Sciatic nerve (tissue), 2 donors: ENCODE measurements at places on chromosomes 6 and 20. TPM values are rescaled to one million over a fixed set of nuclear protein-coding genes. Genes with fewer than 3 reads are reported as not detected.

Gene JARID2
- total RNA-seq: 12.7 TPM

Gene GJA10
- not detected for total RNA-seq

Gene ENPP5
- 1.9 TPM for total RNA-seq

Gene TSBP1
- not detected for total RNA-seq

Gene ID4
- 37.0 TPM for total RNA-seq

Gene ANKRD6
- total RNA-seq: 22.3 TPM

Gene FNDC11
- 0.94 TPM for total RNA-seq

Gene UBD
- 4.1 TPM for total RNA-seq

Gene RGL2
- total RNA-seq: 83.5 TPM

Gene SLC4A11
- 0.89 TPM for total RNA-seq

Gene TOMM34
- total RNA-seq: 19.3 TPM

Gene CFAP206
- 0.40 TPM for total RNA-seq

Gene NR2E1
- total RNA-seq: not detected

Gene NOX3
- not detected for total RNA-seq

- no peak for DNase-seq
Measured at GRCh38 chr6:73586416-73586974, 65.7 kb upstream of the EEF1A1 start.

DNA sequence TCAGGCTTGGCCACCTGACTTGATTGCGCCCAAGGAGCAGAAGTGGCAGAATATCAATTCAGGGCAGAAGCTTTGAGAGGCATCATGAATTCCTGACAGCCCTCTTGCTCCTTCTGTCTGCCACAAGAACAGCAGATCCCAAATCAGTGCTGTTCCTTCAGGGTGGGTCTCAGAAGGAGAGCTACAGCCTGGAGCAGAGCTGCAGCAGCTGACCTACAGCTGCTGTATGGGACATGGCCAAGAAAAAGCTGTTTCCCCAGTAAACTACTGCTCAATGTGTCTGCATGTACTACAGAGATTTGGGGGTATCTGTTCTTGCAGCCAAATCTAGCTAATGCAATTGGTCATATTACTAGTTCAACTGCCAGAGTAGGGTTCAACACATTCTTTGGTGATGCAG, 69.0 kb downstream of the SLC22A3 start:
- no peak for DNase-seq

GRCh38 chr20:4025679-4026078, 10.3 kb upstream of the RNF24 start:
- DNase-seq: no peak

- no peak for DNase-seq
Measured at GRCh38 chr6:42021847-42022754, 28.2 kb upstream of the TAF8 start.

- DNase-seq: no peak
Measured at GRCh38 chr6:105949869-105950268, 136.3 kb upstream of the PRDM1 start.

GRCh38 chr20:11852811-11853210, 64.9 kb upstream of the BTBD3 start:
- no peak for DNase-seq

DNA sequence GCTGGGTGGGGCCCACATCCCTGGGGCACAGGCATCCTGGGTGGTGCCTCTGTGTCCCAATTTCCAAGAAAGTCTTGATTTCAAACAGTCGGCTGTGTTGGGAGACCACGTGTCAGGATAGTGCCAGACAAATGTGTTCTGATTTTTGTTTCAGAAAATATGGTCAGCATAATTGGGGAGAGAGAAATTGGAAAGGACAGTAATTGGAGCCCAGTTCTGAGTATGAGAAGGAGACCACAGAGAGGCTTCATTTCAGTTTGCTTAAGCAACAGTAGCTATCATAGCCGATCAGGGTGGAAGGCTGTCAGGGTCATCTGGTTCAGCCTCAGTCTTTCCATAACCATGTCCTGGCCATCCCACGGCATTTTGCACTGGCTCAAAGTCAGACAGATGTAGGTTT, 220.7 kb downstream of the CDC5L start:
- DNase-seq: no peak

- DNase-seq: no peak
Measured at GRCh38 chr20:5908981-5909380, 41.4 kb downstream of the TRMT6 start.

GRCh38 chr20:25304025-25304549, 56.2 kb downstream of the PYGB start:
- no peak for DNase-seq

- DNase-seq: no peak
Measured at GRCh38 chr6:39508515-39508914, 186.0 kb upstream of the KCNK16 start.

- no peak for DNase-seq
Measured at GRCh38 chr6:44496665-44497369, 109.3 kb downstream of the CDC5L start.

DNA sequence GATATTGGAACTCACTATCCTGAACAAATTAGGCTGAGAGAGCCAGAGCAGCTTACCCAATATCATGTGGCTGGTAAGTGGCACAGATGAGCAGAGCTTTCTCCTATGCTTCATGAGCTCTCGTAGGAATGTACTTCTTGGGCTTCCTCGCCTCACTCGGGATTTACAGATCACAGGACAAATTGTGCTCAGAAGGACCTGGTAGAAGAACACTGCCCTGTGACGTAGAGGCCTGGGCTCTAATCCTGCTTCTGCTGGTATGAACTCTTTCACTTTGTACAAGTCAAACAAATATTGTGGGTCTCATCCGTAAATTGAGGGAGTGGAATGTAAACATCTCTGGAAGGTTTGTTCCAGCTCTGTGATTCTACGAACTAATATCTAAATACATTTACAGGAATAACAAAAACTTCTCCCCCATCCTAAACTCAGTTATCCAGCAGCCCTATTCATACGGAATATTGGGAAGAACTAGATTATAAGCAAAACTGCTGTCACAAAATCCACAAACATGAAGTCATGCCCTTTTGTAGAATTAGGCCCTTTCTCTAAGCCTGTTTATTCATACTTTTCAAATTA, 187.6 kb downstream of the CLIC5 start:
- DNase-seq: no peak

GRCh38 chr6:102619585-102619984, 1226.1 kb downstream of the GRIK2 start:
- no peak for DNase-seq

GRCh38 chr6:111956098-111956497, 82.8 kb upstream of the FYN start:
- no peak for DNase-seq

DNA sequence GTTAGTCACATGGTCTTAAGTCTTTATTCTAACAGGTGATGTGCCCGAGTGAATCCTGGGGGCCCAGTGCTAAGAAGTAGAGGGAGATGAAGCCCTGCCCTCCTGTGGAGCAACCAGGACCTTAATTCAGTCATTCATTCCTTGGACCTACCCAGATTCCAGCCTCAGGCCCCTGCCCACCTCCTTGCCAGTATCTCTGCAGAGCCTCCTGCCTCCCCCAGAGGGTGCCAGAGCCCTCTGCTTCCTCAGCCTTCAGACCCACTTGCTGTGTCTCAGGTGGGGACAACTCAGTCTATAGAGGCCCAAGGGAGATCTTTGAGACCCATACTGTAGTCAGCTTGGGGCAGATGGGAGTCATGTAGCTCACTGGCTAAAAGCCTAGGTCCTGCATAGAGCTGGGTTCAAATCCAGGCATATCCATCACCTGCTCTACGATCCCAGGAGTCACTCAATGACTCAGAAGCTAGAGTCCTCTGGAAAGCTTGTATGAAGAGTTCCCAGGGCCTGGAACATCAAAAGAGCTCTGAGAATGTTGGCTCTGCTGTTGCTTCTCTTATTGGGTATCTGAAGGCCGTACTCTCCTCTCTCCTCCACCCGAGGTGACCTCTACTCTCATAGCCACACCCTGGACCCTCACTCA, 3.9 kb upstream of the SIGLEC1 start:
- no peak for DNase-seq

DNA sequence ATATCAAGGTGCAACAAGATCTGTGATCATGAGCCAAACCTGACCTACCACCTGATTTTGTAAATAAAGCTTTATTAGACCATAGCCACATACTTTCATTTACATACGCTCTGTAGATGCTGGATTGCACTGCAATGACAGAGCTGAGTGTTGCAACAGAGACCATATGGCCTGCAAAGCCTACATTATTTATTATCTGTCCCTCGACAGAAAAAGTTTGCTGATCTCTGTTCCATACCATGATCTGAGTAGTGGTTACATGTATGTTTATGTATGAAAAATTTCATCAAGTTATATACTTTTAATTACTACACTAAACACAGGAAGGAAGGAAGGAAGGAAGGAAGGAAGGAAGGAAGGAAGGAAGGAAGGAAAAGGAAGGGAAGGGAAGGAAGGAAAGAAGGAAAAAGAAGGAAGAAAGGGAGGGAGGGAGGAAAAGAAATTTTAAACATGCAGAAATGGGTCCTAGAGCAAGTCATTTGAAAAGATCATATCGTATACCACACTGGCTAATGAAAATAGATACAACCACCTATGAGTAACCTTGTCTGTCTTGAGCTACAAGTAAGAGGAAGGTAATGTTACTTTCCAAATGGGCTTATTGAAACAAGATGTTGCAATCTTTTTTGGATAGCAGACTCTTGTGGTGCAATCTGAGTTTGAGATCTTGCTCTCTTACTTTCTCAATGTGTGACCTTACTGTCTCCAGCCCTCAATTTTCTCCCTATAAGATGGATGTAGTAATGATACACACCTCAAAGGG, 441.0 kb downstream of the KIF16B start:
- DNase-seq: no peak

- DNase-seq: no peak
Measured at GRCh38 chr6:142531727-142532126, 229.9 kb downstream of the ADGRG6 start.

DNA sequence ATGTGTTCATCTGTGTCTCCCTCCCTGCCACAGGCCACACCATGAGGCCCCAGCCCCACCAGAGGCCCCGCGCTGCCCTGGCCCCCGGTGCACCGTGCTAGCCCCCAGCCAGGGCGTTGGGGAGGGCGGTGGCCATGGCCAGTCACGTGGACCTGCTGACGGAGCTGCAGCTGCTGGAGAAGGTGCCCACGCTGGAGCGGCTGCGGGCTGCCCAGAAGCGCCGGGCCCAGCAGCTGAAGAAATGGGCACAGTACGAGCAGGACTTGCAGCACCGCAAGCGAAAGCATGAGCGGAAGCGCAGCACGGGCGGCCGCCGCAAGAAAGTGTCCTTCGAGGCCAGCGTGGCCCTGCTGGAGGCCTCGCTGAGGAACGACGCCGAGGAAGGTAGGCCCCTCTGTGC, 30.3 kb downstream of the PPP1R16B start:
- no peak for DNase-seq

- DNase-seq: no peak
Measured at GRCh38 chr20:7850775-7851490, 89.3 kb downstream of the HAO1 start.

- no peak for DNase-seq
Measured at GRCh38 chr6:25472306-25472705, 179.7 kb upstream of the SCGN start.

DNA sequence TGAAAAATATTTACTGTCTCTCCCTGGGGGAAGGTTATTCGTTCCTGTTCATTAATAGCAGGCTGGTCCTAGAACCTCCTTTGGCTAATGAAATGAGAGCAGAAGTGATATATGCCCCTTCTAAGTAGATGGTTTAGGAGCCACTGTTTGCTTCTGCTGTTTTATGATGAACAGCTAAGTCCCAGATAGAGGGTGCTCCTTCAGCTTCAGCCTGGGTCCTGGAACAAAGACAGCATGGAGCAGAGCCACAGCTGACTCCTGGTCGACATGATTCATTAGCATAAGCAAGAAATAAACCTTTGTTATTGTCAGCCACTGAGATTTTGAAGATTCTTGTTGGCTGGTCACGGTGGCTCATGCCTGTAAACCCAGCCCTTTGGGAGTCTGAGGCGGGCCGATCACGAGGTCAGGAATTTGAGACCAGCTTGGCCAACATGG, 47.8 kb upstream of the ARMC2 start:
- DNase-seq: no peak

DNA sequence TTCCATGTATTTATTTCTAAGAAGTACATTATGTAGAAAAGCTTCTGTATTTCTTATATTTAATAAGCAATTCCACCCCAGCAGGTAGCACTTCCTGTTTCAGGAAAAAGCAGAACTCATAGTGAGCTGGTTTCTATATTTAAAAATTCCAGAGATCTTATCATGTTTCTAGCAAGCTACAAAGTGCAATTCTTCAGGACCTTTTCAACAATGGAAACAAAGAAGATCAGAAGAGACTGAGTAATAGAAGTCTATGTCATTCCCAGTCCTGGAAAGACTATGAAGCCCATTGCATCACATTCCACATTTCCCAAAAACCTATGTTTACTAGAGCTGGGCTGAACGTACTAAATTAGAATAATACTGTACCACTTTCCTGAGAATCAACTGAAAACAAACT, 302.6 kb upstream of the NRSN1 start:
- DNase-seq: no peak

GRCh38 chr6:154441995-154442310, 68.5 kb downstream of the CNKSR3 start:
- DNase-seq: no peak
